Type B pancreatic cell (in vitro differentiated cells): ENCODE measurements at places on chromosomes 16 and 17.

DNA sequence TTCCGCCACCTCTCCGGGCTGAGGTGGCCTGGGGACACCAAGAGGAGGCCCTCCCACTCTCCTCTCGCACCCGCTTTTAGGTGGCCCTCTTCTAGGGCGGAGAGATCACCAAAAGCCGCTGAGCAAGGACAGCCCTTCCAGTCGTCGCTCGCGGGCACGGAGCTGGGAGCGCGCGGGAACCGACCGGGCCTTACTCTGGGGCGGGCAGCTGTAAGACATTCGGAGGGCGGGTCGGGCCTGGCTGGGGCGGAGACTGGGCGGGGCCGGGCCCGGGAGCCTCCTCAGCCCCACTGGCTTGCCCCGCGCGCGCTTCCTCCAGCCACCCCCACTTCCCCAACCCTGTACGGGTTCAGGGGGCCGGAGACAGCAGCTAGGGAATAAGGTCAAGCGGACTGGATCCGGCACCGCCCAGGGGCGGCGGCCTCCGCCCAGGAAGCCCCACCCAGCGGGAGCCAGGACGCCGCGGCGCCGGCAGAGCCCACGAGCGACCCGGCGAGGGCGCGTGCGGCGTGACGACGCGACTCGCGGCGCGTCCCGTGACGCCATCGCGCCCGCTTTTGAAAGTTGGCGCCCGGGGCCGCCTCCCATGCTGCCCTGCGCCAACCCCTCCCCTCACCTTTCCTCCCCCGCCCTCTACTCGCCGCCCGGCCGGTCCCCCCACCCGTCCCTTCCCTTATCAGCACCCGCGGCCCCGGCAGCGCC lies 351 bp upstream of the CTCF start:
- DNase-seq, result peak; percentile 96

GRCh38 chr17:27760069-27760885 lies 40.1 kb downstream of the NOS2 start:
- DNase-seq, result peak; percentile 83

GRCh38 chr17:45050481-45051059 lies 862 bp downstream of the DCAKD start:
- DNase-seq, result no peak

DNA sequence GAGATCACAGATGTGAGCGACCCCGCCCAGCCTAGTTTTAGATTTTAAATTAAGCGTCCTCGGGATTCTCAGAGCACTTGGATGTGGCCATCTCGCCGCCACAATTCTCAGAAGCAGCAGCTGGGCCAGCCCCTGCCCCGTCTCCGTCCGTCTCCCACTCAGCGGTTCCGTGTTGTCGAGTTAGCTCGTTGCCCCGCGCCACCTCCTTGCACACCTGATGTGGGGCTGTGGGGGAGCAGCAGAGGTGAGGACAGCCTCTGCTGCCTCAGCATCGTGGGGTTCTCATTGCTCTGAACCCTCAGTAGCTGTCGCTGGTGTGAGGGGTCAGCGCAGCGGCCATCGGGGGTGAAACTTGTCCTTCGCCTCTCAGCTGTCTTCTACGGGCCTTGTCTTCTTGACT lies 8.2 kb upstream of the RPL13 start:
- DNase-seq, result no peak

DNA sequence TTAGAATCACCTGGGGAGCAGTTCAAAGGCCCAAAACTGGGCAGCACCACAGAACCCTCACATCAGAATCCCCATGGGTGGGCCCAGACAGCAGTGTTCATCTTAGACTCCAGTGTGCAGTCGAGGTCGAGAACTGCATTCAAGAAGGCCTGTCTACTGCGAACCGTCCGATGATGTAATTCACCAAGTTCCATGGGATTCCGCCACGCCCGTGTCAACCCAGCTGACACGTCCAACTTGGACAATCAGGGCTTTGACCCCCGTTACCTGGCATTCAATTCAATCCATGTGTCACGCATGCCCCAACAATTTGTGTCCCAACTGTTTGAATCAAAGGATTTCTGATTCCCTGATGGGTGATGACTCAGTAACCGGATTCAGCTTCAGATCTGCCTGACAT lies 9.2 kb downstream of the HSBP1 start:
- no peak for DNase-seq
